ENCODE measurements at places on chromosomes 13 and 19.

GRCh38 chr19:43526884-43527859, at the start of gene ETHE1:
Gene ETHE1 (minus strand): TSS chr19:43527201. CDS start chr19:43527177, 24 bp downstream.
- peak; percentile 79 for DNase-seq

GRCh38 chr13:79338343-79338742, 67.7 kb downstream of the RBM26 start:
- DNase-seq = no peak

DNA sequence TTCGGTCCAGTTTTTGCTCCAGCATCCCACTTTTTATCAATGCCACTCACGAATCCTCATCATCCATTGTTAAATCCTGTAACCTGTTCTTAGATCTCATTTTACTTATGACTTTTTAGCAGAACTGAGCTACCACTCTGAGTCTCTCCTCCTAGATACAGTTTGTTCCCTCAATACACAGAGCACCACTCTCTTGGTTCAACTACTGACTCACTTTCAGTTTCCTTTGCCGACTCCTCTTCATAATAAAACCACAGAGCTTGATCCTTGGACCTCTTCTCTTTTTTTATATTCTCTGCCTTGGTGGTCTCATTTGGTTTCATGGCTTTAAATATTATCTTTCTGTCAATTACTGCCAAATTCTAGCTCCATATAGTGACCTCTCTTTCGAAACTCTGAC, 150.3 kb downstream of the SLITRK5 start:
- DNase-seq = no peak

- DNase-seq = no peak
Measured at GRCh38 chr13:37288057-37288720, 182.7 kb upstream of the CSNK1A1L start.

- DNase-seq = no peak
Measured at GRCh38 chr19:14837391-14837790, 2.4 kb upstream of the OR7A5 start.

GRCh38 chr19:53012006-53012405, 1.7 kb upstream of the ERVV-1 start:
- DNase-seq = no peak

GRCh38 chr13:48653472-48653939, at the start of gene CYSLTR2:
Gene CYSLTR2 (plus strand): TSS chr13:48653929. CDS start chr13:48706818, 52,889 bp downstream.
- no peak for DNase-seq

DNA sequence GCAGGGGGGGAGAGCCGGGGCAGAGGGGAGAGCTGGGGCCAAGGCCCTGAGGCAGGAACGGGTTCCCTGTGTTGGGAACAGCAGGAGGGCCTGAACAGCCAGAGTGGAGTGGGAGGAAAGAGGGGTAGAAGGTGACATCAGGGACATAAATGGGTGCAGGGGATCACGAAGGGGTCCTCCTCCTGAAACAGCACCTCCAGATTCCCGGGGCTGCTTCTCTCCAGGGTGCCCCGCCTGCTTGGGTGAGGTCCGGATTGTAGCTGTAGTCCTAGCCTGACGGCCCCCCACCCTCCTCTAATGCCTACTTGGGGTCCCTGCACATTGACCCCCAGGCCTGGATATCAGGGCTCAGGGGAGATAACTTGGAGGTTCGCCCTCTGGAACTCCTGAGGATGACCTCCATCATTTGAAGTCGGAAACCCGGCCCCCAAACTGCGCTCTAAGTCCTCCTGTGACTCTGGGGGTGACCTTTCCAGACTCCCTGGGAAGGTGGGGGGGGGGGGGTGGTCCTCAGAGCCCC, 473 bp upstream of the SCN1B start:
- peak; percentile 29 for DNase-seq

- DNase-seq = peak; percentile 20
Measured at GRCh38 chr13:50071379-50071778, 56.1 kb downstream of the KCNRG start.

DNA sequence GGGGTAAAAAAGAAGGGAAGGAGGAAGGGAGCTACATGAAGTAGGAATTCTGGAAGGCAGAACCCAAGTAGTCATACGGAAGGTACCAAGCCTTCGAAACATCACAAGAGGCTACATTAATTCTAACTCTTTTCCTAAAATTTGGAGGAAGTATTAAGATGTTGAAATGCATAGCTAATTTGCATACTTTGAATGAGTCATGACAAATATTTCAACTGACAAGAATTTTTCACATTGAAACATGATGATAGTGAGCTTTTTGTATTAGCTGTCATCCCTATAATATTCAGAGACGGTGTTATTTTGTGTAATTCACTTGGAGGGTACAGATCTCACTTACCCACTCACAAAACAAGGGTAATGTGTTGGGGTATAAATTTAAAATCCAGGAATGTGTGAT, 9.1 kb upstream of the ACOD1 start:
- no peak for DNase-seq

DNA sequence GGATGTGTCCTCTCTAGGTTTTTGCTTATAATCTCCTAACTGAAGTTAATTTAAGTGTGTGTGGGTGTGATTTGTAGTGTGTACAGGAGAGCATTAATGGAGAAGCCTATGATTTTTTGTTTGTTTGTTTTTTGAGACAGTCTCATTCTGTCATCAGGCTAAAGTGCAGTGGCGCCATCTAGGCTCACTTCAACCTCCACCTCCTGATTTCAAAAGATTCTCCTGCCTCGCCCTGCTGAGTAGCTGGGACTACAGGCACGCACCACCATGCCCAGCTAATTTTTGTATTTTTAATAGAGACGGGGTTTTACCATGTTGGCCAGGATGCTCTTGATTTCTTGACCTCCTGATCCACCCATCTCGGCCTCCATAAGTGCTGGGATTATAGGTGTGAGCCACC, 20.6 kb downstream of the ZNF701 start:
- DNase-seq = no peak

DNA sequence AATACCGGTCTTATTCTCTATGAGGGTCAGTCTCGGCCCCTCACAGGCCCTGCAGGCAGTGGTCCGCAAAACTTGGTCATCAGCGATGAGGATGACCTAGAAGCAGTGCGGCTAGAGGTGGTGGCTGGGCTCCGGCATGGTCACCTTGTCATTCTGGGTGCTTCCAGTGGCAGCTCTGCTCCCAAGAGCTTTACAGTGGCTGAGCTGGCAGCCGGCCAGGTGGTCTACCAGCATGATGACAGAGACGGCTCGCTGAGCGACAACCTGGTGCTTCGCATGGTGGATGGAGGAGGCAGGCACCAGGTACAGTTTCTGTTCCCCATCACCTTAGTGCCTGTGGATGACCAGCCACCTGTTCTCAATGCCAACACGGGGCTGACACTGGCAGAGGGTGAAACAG, 1.8 kb downstream of the FREM2 start:
- DNase-seq = no peak

- DNase-seq = no peak
Measured at GRCh38 chr19:5447700-5448311, 7.4 kb upstream of the ZNRF4 start.

- DNase-seq = no peak
Measured at GRCh38 chr19:4557144-4557970, 2.1 kb downstream of the SEMA6B start.

DNA sequence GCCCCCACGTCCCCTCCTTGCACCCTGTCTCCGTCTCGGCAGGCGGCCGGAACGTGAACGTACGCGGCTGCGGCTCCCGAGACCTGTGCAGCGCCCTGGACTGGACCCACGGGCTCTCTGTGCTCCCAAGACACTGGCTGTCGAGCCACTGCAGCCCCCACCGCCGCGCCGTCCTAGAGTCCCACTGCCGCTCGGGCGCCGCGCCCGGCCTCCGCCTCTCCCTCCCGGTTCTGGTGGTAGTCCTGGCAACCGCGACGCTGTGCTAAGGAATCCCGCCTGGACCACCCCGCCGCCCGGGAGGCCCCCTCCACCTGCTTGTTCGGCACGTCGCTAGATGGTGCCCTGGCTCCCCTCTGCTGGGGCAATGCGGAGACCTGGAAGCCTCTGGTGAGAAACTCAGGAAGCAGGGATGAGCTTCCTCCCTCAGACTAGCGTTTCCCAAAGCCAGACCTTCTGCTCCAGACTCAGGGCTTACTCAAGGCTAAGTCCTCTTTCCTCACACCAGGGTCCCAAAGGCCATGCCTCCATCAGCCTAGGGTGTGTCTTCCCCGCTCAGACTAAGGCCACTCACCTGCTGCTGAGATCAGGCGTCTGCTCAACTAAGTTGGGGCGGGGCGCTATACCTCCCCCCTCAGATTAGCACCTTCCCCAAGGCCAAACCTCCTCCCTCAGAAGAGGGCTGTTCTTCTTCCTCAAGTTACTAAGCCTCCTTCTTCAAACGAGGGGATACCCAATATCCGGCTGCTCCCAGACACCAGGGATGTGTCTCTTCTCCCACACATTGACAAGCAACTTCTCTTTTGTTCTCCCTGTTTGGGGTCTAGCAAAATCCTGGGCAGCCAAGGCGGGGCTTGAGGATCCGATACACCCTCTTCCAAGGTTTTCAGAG, 16.1 kb upstream of the IRGC start:
- no peak for DNase-seq

GRCh38 chr13:93751117-93751516, 524.5 kb downstream of the GPC6 start:
- no peak for DNase-seq

DNA sequence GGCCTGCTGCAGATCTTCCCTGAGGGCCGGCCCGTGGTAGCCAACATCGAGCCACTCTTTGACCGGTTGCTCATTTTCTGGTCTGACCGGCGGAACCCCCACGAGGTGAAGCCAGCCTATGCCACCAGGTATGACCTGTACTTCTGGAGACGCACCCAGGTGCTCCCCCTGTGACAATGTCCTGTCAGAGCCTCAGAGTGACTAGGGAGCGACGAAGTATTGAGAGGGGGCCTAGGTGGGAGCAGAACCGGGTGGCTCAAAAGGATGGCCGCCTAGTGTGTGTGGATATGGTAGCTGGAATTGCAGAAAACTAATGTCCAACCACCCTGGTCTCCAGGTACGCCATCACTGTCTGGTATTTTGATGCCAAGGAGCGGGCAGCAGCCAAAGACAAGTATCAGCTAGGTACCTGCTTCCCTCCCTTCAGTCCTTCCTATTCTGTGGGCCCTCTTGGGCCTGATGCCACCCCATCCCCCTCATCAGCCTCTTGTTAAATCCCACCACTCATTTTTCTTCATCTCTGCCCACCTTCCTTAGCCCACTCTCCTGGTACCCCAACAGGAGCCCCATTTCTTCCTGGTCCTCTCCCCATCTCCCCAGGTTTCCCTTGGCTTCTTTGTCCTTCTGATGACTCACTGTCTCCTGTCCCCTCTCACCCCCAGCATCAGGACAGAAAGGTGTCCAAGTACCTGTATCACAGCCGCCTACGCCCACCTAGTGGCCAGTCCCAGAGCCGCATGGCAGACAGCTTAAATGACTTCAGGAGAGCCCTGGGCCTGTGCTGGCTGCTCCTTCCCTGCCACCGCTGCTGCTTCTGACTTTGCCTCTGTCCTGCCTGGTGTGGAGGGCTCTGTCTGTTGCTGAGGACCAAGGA, 8.4 kb downstream of the EGLN2 start:
- DNase-seq = no peak

DNA sequence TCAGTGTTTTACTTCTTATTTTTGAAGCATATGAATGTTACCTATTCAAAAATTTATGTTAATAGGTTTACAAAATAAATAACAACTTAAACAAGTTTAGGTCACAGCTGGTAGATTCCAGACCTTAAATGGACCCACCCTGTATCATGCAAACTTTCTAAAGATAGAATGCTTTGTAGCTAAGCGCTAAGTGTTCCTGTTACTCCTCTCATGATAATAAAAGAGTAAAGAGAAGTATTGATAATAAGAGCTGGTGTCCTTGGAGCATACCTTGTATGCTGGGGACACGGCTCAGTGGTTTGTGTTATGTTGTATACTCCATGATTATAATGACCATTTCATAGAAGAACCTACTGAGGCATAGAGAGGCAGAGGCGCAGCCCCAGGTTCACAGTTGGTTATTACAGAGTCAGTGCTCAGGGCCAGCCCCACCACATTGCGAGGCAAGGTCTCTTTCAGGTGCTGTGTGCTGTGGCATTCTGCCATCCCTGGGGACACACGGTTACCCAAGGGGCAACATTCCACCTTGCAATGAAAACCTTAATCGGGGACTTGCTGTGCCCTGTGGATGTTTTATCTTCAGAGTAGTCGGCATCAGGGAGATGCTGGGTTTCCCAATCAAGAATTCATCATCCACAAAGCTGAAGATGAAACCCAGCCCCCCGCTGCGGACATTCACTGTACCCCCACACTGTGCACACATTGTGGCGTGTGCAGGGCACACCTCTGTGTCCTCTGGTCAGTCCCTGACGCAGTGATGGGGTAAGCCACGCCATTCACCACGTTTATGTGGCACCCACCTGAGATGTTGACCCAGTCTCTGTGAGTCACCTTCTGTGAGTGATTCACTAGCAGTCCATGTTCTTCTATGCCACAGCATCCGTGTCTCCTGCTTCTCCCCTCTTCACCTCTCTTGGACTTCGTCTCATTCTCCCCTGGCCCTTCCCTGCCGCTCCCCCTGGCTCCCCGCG, 186.7 kb downstream of the COL4A1 start:
- peak; percentile 48 for DNase-seq

Measured in SJSA1 (cell line).